ENCODE measurements at places on chromosomes 6 and 20. TPM values are rescaled to one million over a fixed set of nuclear protein-coding genes. Genes with fewer than 3 reads are reported as not detected.

GRCh38 chr6:122872311-122872710 lies 83.3 kb downstream of the SMPDL3A start:
- DNase-seq = no peak

DNA sequence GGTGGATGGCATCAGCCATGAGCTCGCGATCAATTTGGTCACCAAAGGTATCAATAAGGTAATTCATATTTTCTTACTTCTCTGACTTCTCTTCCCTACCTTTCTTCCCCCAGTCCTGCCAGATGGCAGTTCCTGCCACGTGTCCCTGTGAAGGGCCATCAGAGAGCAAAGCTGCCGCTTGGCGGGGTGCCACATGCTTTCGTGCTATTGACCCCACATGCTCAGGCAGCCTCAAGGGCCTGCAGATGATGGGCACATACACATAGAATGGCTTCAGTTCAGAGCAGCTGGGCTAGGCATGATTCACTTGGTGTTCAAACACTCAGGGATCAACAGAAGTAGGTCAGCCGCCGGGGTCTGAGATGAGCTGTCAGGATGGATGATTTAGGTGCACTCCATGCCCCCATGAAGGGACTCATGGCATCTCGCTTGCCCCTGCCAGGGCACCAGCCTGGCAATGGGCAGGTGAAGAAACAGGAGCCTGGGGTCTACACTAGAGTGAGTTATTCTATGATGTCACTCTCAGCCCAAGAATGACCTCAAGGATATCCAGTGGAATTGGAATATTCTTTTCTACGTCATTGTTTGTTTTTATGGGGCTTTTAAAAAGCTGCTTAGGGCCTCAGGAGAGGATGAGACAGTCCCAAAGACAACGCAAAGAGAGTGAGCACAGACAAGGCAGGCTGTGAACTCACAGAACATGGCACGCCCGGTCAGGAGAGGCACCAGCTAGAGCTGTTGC lies 25.5 kb downstream of the BANF2 start:
- DNase-seq = no peak

DNA sequence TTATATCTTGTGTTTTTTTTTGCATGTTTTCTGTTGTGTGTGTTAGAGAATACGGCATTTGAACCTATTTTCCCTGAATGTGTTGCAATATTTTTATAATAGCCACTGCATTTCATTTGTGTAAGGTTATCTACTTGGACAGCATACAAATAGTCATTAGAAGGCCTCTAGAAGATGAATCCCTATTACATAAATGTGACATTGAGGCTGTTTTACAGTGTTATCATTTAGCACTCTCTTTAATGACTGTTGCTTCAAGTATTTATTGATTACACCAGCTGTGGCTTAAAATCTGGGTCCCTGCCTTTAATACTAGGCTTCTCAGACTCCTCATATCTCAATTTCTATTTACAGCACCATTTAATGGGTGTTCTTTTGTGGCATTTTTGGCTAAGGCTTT lies 465.8 kb downstream of the FRK start:
- no peak for DNase-seq

GRCh38 chr6:21402368-21402767 lies 191.2 kb upstream of the SOX4 start:
- peak; percentile 57 for DNase-seq

- DNase-seq = no peak
Measured at GRCh38 chr20:11738852-11739251, 178.8 kb upstream of the BTBD3 start.

GRCh38 chr20:59751075-59751711 lies 146.9 kb downstream of the PHACTR3 start:
- peak; percentile 75 for DNase-seq

GRCh38 chr20:58783511-58784011 lies 67.1 kb downstream of the GNAS-AS1 start:
- no peak for DNase-seq

DNA sequence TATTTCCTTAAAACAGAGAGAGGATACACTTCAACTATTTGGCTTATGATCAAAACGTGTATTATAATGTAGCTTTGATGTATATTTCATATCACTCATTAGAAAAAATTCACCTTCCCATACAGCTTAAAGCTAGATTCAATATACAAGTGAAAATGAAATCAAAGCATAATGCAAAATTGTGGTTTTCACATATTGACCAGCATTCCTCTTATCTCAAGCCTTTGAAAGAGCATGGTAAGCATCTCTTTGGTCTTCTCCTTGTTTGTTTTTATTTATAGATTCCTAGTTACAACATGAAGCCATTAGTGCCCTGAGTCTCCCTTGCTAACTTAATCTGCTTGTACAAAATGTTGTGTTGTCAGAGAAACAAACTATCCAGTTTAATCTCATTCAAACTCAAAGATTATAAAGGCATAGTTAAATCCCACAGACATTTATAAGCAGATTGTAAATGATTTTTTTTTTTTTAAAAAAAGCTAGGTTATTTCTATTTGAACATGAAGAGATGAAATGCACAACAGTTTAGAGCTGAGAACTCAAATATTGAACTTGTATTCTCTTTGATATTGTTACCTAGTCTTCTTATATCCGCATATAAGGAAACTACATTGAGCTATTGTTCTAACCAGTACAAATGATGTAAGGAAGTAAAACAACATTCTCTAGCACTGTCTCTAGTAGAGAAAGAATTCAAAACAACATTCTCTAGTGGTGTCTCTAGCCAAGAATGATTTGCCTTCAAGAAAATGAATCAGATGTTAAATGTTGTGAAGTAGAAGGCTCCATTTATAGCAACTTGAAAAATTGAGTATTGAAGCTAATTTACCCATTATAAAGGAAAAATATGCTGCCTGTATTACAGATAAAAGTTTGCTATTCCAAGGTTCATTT lies 31.2 kb upstream of the SMIM28 start:
- no peak for DNase-seq

DNA sequence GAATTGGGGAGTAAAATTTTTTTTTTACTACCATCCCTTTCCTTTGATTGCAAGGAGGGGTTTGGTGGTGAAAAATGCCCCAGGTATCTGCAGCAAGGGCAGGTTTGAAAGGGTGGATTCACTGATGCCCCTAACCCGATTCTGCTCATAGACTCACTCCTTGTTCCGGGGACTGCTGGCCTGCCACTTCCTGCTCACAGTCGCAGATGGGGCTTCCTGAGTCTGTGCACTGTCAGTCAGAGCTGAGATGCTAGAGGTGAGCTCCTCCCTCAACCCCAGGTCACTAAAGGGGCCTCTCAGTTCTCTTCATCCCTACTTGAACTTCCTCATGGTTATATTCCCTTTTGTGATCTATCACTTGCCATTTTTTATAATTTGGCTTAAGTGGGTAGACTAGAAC lies 357.9 kb downstream of the FARS2 start:
- DNase-seq = peak; percentile 80

- no peak for DNase-seq
Measured at GRCh38 chr20:57801581-57801980, 91.8 kb upstream of the PMEPA1 start.

DNA sequence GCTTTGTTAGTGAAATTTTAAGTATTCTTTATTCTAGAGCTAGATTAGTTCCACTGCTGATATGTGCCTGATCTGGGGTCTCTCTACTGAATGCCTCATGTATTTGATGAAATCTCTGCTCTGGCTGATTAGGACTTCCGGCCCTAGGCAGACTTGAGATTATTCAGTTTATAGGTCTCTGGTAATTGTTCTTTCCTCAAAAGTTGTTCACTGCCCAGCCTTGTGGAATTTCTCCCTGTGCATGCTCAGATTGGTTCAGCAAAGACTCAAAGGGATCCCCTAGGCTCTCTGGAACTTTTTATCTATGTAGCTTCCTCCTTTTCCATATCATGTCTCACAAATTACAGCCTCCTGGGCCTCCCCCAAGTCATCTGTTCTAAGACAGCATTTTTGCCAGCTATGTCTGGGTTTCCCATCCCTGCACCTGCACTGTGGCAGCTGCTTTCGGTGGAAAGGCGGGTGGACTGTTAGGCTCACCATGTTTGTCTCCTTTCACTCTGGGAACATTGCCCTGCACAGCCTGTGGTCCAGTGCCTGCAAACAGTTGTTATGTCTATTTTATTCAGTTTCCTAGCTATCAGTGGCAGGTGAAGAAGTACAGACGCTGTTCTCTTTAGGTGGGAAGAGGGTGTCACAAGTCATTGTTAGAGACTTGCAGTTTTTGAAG lies 73.7 kb downstream of the RPP40 start:
- DNase-seq = no peak

DNA sequence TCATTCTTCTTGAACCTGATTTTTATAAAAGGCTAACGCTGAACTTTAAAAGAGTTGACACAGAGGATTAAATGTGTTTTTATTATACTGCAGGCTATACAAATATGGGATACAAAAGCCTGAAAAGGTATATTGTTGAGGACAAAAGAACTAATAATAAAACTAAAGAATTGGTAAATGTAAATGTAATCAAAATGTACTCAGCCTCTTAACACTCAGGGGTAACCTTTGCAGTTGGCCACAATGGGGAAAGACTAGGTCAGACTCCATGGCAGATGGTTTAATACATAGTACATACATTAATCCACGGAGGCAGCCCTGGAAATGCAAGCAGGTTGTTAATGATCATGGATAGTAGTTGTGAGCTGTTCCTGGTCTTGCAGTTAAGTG lies 57.5 kb downstream of the SOBP start:
- DNase-seq = no peak

DNA sequence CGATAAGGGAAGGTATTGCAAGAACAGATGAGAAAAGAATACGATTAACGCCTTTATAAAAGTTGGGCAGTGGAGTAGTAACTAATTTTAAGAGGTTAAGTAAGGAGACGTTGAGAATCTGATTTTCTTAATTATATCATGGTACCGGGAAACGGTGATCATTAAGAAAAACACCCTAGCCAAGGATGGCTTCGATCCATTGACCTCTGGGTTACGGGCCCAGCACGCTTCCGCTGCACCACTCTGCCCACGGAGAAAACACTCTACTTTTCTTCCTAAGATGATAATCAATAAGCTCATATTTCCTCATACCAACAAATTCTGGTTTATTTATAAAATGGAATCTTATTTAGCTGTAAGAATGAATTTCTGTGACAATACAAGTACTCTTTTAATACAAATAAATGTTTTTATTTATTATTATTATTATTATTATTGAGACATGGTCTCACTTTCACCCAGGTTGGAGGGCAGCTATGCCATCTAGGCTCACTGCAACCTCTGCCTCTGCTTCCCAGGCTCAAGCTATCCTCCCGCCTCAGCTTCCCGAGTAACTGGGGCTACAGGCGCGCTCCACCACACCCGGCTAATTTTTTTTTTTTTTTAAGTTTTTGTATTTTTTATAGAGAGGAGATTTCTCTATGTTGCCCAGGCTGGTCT lies 8.3 kb downstream of the POM121L2 start:
- peak; percentile 16 for DNase-seq

DNA sequence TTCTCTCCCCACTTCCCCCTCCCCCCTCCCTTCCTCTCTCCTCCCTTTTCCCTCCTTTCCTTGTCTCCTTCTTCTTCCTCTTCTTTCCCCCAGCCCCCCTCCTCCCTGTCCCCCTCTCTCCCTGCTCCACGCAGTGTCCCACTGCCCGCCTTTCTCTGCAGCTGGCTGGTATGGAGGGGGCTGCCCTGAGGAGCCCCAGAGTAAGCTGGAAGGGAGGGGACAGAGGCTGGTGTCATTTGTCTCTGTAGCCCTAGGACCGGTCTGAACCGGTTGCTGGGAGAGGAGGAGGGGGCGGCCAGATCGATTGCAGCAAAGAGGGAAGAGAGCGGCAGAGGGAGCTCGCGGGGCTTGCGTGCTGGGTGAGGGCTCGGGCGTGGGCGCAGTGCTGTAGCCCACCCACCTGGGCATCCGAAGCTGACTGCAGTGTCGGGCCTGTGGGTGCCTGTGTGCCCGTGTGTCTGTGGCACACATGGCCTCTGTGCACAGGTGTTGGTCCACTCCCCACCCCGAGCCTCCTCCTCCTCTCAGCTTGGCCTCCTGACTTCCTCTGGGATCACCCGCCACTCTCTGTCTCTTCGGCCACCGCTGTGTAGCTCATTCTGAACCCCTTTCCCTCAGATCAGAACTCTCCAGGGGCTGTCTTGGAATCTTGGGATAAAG lies 50.6 kb downstream of the SRC start:
- no peak for DNase-seq

- DNase-seq = peak; percentile 60
Measured at GRCh38 chr20:38870733-38871559, 55.3 kb upstream of the FAM83D start.

DNA sequence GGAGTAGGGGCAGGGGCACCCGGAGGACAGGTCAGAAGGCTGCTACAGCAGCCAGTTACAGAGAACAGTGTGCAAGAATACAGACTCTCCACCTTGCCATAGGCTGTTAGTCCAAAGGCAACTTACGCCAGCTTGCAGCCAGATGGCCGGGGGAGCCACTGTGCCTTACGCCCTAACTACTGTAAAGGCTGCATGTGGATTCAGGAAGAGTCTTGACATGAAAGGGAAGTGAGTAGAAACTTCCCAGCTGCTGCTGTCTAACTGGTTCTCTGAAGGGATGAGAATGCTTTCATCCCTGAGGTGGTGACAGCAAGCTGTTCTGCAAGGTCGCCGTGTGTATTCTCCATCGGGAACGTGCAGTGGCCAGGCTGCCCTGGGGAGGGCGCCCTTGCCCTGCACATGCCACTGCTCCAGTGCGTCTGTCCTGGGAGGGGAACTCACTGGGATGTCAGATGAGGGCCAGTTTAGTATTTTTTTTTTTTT lies 46.1 kb downstream of the LYRM4 start:
- DNase-seq = peak; percentile 74

DNA sequence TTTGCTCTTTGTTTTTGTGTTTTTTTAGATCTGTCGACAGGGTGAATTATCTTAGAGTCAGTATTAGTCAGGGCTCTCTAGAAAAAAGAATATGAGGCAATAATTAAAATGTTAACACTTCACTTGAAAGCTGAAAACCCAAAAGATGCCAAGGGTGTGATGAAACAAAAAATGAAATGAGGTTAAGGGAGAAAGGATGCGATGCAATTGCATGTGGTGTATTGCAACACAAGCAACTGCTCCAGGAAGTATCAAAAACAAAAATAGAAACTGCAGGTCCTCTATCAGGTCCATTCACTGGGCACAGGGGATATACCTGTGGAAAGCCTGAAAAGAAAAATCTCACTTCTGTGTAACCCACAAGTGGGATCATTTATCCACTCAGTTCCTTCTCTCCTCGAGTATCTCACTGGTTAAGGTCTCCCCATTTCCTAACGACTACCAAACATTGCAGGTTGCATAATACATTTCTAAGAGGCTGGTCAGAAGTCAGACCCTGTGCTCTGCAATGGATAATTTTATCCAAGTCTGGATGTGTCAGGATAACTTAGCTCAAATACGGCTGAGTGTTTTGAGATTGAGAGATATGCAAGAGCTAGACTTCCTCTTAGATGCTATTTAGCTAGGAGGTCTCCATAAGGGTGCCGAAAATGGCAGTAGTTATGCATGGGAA lies 257.7 kb upstream of the GJE1 start:
- DNase-seq = no peak

- peak; percentile 86 for DNase-seq
Measured at GRCh38 chr20:60262967-60263603, 304.9 kb downstream of the CDH26 start.

GRCh38 chr6:157528931-157529653 lies 148.1 kb downstream of the ZDHHC14 start:
- DNase-seq = no peak

- no peak for DNase-seq
Measured at GRCh38 chr6:5172041-5172653, 87.0 kb downstream of the PPP1R3G start.

GTSF1L gene
- total RNA-seq = not detected

TREM2 gene
- total RNA-seq = not detected

GPSM3 gene
- total RNA-seq = 82.4 TPM

ELOVL2 gene
- total RNA-seq = not detected

SPATA25 gene
- 1.8 TPM for total RNA-seq

RIPOR2 gene
- 26.5 TPM for total RNA-seq

CRIP3 gene
- total RNA-seq = 0.79 TPM

EPPIN gene
- total RNA-seq = not detected

UST gene
- total RNA-seq = 0.90 TPM

ABRACL gene
- 134 TPM for total RNA-seq

C6orf132 gene
- 0.40 TPM for total RNA-seq
